ENCODE measurements at places on chromosomes 4 and X.

- no peak for DNase-seq
These were observed 583.0 kb downstream of the BCOR start for GRCh38 chrX:39514801-39515200.

GRCh38 chr4:110959041-110959643 lies 336.3 kb upstream of the PITX2 start:
- no peak for DNase-seq

DNA sequence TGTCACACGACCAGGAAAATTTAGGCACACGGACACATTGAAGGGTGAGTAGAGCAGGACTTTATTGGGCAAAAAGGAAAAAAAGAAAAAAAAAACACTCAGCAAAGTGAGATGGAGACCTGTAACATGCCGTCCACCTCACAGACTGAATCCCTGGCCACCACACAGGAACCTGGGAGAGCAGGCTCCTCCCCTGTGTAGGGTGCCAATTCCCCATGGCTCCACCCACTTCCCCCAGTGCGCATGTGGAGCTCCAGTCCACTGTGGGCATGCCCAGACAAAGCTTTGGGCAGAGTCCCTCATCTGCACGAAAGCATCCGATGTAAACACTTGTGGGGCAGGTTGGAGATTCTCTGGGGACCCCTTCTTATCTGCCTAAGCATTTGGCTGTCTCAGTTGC lies 23.6 kb upstream of the CBR4 start:
- no peak for DNase-seq

GRCh38 chr4:129428454-129428853 lies 332.5 kb downstream of the C4orf33 start:
- DNase-seq: no peak

DNA sequence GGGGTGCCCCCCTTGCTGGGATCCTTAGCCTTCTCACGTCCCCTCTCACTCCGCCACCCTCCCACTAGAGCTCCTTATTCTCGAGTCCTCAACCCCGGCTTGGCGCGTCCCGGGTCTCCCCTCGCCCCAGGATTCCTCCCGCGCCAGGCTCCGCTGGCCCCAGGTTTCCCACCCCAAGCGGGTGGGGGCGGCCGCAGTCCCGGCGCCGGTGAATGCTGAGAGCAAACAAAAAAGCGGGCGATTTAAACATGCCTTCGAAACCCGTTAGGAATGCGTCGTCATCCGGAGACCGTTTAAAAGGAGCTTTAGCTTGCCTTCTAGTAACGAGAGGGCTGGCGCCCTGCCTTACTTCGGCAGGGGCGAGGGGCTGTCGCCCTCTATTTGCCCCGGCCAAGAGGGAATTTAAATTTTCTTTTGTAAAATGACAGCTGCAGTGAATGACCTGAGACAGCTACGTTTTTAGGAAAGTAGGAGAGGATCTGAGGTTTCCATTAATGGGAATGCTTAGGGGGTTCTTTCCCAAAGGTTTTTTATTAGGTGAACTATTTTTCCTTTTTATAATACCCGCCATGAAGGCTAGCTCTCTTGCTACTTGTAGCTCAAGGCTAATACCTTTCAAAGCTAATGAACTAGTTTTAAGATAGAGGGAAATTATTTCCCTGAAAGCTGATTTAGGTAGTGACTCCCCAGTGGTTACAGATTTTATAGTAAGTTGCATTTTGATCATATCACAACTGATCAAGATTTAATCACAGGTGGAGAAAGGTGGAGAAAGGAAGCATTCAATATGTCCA lies 3.1 kb downstream of the JADE1 start:
- DNase-seq: peak; percentile 12

DNA sequence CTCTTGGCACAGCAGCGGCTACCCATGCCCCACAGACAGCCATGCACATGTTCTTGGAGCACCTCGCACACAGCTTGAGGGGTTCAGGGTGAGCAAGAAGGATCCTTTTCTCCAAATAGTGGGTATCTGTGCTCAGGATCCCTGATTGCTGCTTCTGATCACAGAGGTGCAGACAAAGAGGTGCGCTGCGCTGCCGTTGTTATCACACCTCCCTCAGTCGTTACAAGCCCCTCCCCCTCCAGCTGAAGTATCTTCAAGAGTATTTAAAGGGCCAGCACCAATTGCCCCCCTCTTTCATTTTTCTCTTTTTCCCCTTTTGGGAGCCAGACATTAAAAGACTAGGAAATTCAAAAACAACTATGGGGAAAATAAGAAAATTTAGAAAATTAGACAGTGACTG lies 44.3 kb downstream of the NELFA start:
- DNase-seq: no peak

DNA sequence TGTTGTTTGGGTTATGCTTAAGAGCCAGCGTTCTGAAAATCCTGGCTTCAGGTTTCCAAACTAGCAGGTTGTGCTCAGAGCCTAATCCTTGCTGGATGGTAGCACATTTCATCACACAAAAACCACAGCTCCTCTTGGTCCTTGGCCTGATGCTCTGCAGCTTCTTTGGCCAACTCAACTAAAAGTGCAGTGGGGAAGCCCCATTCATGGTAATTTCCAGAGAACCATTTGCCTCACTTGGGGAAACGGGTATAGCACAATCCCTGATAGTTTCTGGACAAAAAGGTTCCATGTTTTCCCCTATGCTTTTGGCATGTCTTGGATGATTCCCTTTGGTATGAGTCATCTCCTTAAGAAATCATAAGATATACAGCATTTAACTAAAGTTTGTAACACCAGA lies 78.7 kb downstream of the SYNPO2 start:
- no peak for DNase-seq

DNA sequence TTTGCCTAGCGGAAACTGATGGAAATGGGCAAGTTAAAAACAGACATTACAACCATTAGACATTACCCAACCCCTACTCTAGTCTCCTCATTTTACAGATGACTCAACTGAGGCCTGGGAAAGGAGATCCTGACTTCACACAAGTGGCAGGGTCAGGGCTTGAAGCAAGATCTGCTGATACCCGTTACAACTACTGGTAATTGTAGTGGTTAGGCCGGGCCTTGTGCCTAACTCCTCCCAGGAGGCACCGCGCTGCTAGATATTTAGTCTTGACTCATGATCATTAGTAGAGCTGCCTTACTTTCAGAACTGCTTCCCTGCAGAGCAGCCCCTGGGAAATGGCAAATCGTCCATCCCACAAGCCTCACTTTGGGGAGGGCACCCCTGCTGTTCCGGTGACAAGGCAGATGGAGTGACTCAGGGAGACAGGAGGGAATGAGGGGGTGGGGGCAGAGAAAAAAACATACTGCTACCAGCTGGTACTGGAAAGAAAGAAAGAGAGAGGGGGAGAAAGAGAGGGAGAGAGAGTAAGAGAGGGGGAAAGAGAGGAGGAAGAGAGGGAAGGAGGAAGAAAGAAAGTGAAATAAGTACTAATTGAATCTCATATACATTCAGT lies 12.2 kb downstream of the ARHGEF6 start:
- DNase-seq: no peak

- DNase-seq: no peak
These were observed 16.8 kb upstream of the ZCCHC13 start for GRCh38 chrX:74286950-74287740.

GRCh38 chrX:13638826-13639225 lies 14.1 kb upstream of the TCEANC start:
- DNase-seq: no peak

GRCh38 chr4:34289489-34289888 lies 1954.8 kb downstream of the ARAP2 start:
- DNase-seq: no peak

DNA sequence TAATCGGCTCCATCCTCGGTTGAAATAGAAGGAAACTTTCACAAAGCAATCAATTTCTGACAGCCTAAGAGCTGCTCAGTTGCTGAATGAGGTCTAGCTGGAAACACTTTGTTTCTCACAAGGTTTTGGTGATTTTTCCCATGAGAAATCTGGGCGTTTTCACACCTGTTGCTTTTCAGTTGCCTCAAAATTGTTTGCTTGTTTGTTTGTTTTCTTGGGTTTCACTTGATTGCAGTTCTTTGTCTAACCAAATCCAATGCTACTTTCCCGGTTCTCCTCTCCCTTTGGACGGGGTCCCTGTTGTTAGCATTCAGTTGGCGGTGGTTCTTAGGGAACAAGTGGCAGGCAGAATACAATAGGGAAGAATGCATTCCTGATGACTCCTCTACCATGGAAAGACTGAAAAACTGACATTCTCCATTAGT lies 135.5 kb downstream of the PALLD start:
- DNase-seq: no peak

DNA sequence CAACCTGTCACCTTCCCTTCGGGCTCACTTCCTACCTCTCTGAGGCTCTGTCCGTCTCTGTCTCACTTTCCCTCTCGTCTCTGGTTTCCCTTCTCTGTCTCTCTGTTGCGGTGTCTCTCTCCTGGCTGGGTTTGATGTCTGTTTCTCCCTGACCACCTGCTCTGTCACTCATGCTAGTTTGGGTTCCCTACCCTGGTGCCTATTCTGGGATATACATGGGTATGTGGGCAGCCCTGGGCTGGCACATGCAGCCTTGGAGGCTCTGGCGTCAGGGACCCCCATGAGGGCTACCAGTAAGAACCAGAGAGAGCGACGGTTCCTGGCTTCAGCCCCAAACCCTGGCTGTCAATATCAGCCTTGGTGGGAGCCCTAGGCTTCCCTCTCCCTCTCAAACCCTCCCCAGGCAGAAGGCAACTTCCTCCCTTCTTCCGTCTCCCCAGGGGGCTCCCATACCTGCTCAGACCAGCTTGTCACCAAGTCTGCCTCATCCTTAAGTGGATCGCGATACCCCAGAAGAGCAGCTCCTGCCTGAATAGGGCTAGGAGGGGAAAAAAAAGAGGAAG lies 314 bp downstream of the DNASE1L1 start:
- no peak for DNase-seq

DNA sequence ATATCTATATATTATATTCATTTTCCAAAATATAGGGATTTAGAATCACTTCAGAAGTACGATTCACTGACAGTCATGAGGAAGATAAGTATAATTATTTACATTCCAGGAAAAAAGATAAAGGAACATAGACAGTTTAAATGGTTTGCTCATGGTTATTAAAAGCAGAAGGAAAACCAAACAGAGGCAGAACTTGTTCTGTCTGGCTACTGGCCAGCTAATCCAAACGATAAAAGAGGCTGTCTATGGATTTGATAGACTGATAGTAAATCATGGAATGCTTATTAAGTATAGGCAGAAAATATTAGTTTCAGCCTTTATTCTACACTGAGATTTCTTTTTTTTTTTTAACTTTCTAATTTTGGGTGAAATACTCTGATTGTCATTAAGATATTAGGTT lies 50.2 kb downstream of the RPGR start:
- no peak for DNase-seq

- DNase-seq: no peak
These were observed 101.6 kb downstream of the FAM193A start for GRCh38 chr4:2637956-2638552.

- DNase-seq: no peak
These were observed 323.6 kb downstream of the NR3C2 start for GRCh38 chr4:148118633-148119032.

GRCh38 chr4:179817317-179817716 lies 2375.1 kb upstream of the AGA start:
- no peak for DNase-seq

- no peak for DNase-seq
These were observed 261.8 kb downstream of the DHX15 start for GRCh38 chr4:24322511-24322910.

DNA sequence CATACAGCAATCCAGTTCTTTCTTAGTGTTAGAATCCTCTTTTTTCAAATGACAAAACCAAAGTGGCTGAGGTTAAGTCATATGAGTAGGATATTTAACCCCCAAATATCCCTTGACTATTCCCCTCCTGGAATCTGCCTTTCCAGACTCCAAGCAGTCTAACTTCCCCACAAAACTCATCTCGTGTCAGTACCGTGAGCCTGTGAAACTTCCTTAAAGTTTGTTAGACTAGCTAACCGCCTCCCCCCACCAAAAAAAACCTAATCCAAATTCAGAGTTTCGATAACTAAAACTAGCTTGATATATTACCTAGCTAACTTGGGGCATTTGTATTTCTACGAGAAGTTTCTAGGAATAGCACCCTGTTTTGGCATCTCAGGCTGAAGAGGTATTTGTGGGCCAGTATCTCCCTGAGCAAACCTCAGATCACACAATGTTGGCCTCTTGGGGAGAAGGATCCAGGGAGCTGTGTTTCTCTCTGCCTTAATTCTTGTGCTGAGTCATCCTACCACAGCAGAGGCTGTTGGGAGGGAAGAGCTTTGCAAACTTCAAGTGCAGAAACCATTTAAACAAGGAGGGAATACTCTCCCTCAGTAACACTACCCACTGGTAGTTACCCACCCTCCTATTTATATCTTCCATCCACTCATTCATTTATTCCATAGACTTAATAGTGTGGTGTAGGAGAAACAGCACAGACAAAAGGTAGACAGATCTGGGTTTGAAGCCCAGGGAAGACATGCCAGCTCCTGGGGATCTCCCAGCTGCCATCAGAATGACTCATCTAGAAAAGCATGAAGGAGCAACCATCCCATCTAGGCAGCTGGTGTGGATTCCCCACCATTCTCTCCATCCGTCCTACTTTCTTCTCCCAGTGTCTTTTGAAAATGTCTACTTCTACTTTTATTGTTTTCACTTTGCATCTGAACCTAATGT lies 39.3 kb upstream of the TXK start:
- DNase-seq: no peak

DNA sequence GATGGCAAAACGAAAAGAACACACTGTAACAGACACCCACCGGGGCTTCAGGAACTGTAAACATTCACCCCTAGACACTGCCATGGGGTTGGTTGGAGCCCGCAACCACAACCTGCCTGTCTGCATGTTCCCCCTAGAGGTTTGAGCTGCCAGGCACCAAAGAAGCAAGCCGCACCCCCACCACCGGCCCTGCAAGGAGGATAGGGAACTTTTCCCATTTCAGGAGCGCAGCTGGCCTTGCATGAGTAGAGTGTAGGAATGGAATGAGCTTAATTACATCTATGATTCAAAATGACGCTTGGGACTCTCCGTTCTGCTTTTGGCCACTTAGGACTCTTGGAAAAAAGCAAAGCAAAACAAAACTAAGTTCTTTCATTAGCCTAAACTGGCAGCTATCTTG lies 243.6 kb upstream of the CTSO start:
- DNase-seq: no peak
